ENCODE measurements at places on chromosomes 4 and X. TPM values are rescaled to one million over a fixed set of nuclear protein-coding genes. Genes with fewer than 3 reads are reported as not detected.

DNA sequence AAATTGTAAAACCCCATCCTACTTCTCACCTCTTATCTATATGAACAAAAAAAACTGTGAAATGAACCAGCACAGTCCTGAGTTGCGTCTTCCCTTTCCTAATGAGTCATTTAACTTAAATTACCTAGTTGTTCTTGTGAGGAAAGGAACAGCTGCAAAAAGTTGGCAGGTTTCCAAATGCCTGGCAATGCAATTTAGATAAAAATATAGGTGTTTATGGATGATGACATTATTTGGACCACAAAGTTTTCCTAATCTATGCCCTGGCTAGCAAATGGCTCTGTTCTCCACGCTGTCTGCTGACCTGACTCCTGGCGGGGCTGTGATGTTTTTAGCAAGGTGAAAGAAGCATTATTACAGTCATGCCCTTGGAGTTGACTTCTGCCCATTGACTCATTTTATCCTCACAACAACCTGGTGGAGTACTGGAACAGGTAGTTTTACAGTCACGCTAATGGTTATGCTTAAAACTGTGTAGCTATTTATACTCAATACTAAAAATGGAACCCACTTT is 29.8 kb upstream of the RELL1 start:
- no peak overlapping the region for H3K4me3 ChIP-seq
- H3K4me1 ChIP-seq, result peaks cover 24% of the 10 kb centered on the region
- DNase-seq, result no peak
- H3K27me3 ChIP-seq, result peaks cover 16% of the 10 kb centered on the region

DNA sequence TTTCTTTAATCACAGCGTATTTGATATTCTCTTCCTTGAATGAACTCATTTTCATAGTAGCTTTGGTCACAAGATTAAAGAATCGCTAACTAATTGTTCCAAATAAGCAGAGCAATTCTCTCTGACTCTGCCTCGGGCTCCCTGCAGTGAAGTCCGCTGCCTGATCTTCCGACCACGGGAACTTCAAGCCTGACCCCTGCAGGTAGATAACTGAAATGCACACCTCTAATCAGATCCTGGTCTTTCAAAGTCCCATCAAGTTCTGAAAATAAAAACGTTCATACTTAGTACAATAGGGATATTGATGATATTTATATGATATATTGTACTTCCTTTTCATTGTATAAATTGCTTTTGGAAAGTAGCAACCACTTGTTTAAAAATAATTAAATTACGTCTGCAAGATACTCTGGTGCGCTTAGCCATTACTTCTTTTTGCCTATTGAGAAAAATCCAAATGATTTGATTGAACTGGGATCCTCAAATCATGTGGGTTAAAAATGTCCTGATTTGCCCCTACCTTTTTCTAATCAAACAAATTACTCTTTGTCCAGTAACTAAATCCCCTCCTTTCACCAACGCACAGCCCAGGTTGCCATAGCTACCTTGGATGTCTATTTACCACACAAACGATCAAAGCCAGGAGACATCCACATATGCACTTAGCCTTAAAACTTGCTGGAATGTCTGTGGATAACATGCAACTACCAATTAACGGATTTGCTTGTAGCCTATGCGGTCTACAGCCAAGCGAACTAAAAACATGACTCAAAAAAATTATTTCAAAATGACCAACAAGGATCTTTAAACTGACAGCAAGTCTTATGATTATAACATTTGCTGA is 4.2 kb downstream of the MID1 start:
- H3K27me3 ChIP-seq, result no peaks in the 10 kb centered on the region
- H3K27ac ChIP-seq, result peak overlapping the region; percentile 93
- H3K4me1 ChIP-seq, result peaks cover 59% of the 10 kb centered on the region
- no peak for DNase-seq

DNA sequence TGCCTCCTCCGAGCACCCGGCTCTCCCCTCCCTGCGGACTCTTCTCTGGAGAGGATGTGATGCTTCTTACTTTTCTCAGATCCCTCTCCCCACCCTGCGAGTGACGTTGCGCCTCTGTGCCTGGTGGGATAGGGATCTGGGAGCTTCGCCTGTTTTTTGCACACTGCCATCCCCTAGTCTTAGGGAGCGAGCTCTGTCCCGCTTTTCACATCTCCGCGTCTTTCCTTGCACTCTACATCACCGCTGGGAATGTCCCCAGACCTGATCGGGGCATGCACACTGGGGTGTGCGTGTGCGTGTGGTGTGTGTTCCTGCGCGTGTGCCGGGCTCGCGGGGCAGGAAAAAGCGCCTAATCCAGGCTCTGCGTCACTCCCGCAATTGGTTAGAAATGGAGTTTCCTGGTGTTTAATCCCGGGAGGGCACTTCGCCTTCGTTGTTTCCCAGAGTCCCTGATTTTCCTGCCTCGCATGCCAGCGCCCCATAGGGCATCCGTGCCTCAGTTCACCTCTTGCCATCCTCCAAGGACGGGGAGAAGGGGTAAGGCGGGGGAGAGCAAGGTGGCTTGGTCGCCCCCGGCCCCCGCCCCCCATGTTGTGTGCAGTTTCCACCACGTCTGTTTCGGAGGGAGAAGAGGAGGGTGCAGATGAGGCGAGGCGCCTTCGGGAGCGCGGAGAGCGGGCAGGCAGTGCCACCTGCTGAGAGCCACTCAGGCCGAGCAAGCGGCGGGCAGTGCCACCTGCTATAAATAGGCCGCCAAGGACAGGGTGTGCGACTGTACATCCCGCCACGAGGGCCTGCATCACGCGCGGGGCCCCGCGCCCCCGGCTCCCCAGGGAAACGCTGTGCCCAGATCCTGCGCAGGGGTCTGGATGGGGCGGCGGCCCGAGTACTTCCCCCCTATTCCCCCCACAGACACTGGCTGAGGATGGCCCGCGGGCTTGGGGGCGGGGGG is 759 bp upstream of the TBC1D1 start:
- no peaks in the 10 kb centered on the region for H3K36me3 ChIP-seq
- peaks cover 76% of the 10 kb centered on the region for H3K27me3 ChIP-seq
- no peak for DNase-seq
- peaks cover 10% of the 10 kb centered on the region for H3K4me1 ChIP-seq
- peak overlapping the region; percentile 66 for H3K4me3 ChIP-seq

DNA sequence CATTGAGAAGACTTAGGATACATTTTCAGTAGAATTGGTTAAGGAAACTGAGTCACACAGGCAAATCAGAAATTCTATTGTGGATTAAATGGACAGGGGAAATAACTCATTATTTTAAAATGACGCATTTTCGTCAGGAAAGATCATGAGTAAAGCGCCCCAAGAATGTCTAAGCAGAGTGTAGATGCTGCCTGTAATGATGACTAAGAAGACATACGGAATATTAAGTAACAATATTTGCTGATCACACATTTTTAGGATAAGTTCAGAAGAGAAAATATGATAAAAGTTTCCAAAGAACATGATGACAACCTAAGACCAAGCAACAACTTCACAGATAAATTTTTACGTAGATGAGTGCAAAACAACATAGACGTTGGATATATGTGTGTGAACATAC is 596.3 kb upstream of the TENM3 start:
- no peak overlapping the region for H3K27ac ChIP-seq
- DNase-seq, result no peak
- H3K4me3 ChIP-seq, result no peak overlapping the region

NCAPG gene
- total RNA-seq, result 13.6 TPM

Measured in mesothelial cell of epicardium (in vitro differentiated cells).